Stimulated activated CD4-positive, alpha-beta T cell treated with anti-CD3 and anti-CD28 coated beads, Interleukin-4, amount 100 ng/mL, for 4 hours (primary cell): ENCODE measurements at places on chromosomes 6 and 20.

GRCh38 chr20:20969701-20970280 is 136.4 kb downstream of the LINC00237 start:
- no peak for DNase-seq

- DNase-seq, result no peak
Measured at GRCh38 chr20:54710341-54710740, 234.9 kb downstream of the DOK5 start.

- no peak for DNase-seq
Measured at GRCh38 chr6:76982476-76983199, 480.7 kb downstream of the HTR1B start.

DNA sequence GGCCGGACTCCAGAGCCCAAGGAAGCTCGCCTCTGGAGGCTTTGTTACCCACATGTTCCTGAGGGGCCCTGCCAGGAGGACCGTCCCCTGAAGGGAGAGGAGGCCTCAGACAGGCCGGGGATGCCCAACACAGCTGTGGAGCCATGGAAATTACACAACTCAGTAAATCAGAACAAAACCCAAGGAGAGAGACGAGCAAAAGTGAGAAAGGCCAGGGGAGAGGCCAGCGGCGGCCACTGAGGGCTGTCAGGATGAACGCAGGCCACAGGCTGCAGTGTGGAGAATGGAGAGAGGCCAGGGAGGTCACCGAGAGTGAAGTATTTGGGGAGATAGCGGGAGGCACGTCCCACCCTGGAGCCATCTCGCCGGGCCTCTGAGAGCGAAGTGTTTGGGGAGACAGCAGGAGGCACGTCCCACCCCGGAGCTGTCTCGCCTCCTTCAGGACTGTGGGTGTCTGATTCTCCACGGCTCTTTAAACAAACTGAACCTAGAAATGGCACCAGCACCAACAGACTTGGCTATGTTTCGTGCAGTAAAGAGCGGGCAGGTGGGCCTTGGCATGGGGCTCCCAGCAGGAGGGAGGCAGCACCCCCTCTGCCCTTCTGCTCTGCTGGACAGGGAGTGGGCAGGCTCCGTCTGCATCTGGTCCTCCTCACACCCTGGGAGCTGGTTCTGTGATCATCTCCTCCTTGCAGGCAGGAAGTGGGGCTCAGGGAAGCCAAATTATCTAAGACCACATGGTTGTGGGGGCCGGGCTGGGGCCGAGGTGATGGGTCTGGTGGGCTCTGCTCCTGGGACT is 91.0 kb downstream of the YTHDF1 start:
- no peak for DNase-seq

GRCh38 chr6:130412556-130413290 is 46.9 kb downstream of the TMEM200A start:
- DNase-seq, result no peak

DNA sequence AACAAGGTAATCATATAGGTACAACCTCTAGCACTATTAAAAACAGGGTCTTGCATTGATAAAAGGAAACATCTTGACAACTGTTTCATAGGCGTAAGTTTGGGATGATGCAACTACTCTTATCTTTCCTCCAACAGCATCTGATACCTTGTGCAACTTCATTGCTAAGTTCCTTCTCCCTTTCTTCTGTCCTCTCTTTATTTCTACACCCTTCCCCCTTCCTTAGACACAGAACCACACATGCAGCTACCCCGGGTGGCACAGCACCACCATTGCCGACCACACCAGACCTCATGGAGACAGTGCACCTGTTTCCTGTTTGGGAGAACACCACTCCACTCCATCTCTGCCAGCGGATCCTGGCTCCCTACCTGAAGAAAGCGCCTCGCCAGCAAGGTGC is 14.4 kb downstream of the MYB start:
- no peak for DNase-seq

- no peak for DNase-seq
Measured at GRCh38 chr20:46621492-46621891, 29.8 kb downstream of the SLC13A3 start.

DNA sequence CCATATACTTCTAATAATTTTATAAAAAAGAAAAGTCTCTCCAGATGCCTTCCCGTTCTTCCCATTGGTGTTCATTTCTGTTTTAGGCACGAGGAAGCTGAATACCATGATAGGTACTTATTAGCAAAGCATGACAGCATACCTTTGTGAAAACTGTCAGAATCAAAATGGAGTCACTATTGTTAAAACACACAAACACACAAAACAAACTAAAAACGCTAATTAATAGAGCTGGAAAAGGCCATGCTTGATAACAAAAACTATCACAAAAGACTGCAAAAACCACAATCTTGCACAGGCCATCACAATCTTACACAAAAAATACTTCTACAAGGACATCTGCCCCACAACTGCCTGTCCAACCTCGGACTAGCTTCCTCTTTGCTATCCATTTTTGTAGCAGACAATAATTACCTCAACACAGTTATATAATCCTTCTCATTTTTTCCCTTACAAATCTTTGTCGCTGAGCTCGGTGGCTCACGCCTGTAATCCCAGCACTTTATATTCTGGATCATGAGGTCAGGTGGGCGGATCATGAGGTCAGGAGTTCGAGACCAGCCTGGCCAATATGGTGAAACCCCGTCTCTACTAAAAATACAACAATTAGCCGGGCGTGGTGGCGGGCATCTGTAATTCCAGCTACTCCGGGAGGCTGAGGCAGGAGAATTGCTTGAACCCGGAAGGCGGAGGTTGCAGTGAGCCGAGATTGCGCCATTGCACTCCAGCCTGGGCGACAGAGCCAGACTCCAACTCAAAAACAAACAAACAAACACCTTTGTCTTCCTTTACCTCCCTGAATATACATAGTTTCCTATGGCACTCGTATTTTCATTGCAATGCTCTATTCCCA is 3.2 kb upstream of the ABT1 start:
- no peak for DNase-seq

- DNase-seq, result no peak
Measured at GRCh38 chr6:45677381-45678284, 299.9 kb upstream of the SUPT3H start.

DNA sequence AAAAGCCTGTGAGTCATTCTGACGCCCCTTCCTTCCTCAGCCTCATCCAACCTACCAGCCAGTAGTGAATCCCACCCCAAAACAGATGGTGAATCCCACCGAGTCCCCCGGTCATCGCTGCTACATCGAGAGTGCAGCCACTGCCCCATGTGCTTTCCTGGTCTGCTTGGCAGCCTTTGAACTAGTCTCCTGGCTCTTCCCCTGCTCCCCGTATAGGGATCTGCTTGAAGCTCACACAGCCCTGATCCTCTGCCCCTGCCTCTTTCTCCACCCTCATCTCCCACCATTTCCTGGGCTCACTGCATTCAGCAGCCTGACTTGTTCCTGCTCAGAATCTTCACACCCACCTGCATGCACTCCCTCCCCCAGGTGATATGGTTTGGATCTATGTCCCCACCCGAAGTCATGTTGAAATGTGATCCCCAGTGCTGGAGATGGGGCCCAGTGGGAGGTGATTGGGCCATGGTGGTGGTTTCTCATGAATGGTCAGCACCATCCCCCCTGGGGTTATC is 14.6 kb downstream of the SYNJ2 start:
- DNase-seq, result no peak

DNA sequence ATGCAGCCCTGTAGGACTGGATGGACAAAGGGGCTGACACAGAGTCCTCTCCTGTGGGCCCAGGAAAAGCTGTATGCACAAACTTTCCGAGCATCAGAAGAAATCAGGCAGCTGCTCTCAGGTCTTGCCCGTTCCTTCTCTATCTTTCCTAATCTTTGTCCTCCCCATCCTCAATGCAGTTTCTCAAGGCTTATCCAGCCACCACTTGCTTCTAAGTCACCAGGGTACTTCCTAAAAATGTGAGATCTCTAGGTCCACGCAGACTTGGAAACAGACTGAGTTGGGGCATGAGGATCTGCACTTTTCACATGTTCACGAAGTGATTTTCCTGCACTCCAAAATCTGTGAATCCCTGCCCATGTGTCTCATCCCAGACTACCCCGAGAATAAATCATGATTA is 394.5 kb upstream of the SLC35B3 start:
- DNase-seq, result no peak

DNA sequence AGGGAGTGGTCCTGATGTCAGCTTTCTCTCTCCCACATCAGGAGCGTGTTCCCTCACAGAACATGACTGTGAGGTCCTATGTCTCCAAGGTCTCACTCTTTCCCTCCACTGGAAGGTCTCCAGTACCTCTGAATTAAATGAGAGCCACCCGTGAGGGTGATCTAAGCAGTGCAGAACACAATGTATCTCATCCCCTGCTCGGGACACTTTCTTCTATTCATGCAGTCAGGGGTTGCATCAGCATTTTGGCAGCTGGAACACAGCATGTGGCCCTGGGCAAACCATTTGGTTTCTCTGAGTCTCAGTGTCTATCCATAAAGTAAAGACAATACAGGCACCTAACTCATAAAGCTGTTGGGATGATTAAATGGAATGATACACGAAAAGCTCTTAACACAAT is 34.2 kb downstream of the MAFB start:
- no peak for DNase-seq

GRCh38 chr20:45128099-45128498 is 3.8 kb upstream of the WFDC12 start:
- no peak for DNase-seq

- no peak for DNase-seq
Measured at GRCh38 chr6:89443658-89444057, 10.7 kb downstream of the ANKRD6 start.

GRCh38 chr6:127550403-127550802 is 26.6 kb upstream of the C6orf58 start:
- DNase-seq, result no peak

DNA sequence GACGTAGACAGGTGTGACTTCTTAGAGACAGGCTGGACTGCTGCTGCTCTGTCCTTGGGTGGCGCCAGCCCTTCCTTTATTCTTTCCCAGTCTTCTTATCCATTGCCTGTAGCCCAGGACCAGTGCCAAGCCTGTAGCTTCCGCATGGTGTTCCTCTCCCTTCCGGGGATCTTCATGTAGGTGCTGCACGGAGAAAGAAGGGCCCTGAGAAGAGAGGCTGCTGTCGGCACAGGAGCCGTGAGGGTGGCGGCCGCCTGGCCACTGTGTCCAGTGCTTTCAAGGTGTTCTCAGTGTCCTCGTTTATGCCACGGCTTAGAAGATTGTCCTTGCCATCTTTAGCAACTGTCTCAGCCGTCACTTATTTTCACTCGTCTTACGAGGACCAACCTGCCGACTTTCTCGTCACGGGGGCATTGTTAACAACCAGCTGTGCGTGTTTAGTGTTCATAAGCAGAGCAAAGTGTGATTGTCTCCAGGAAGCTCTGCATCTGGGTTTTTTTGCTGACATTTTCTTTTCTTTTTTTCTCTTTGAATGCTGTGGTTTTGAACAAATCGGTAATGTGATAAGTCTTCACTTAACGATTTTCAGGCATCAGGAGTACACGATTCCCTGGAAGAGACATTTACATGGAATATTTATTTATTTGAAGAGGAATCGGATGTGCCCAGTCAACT is 61.2 kb downstream of the PPP1R14C start:
- DNase-seq, result no peak

- no peak for DNase-seq
Measured at GRCh38 chr6:147214248-147215227, 10.3 kb downstream of the STXBP5 start.

DNA sequence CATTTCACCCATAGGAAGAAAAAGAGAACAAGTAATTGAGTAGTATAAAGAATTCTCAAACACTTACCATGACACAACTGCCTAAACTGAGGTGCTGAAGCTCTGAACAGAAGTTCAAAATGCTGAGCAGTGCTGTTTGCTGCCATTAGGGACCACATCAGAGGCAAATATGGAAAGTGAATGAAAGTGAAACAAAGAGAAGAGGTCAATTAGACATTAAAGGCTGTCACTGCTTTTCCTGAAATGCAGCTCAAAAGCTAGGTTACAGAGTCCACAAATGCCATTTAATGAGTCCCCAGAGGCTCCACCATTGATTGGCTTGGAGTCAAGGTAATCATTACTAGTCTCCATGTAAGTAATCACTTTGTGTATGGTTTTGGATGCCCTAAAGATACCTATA is 46.1 kb downstream of the POU3F2 start:
- no peak for DNase-seq

DNA sequence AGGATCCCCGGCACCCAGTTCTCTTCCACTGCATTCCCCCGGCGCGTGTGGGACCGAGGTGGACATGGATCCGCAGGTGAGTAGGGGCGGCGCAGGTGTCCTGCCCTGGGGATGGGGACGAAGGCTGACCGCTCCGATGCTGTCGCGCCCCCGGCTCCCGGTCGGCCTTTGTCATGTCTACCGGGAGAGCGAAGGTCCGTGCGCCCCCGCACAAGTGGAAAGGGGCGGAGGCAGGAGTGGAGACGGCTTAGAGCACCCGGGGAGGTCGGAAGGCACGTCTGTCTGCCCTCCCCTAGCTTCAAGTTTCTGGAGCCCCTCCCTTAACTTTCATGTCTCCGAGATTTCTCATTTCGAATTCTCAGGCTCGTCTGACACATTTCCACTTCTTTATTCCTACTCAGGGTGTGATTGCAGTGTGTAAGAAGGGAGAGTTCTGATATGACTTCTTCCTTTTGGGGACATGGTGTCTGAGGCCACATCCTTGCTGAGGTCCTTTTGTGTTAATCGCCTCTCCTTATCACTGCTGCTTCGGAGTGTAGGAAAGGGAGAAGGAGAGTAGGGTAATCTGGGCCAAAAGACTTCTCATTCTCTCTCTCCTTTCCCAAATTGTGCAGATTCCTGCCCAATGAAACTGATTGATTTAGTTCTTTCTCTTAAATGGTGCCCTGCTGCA is 435 bp downstream of the KIFC1 start:
- peak; percentile 22 for DNase-seq

DNA sequence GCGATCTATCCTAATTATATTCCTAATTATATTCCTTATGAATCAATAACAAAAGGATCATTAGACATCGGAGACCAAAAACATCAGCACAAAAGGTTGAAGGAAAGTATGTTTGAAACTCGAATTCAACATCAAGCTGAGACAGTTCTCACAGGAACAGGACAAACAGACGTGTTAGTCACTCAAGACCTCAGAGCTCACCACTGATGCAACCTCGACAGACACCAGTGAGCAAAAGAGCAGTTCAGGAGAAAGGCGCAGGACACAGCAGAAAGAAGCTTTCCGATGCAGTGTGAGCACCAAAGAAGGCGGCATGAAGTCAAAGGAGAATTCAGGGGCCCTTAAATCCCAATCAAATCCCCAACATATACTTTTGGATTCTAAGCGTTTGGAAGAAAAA is 6.3 kb upstream of the RAMACL start:
- DNase-seq, result no peak

DNA sequence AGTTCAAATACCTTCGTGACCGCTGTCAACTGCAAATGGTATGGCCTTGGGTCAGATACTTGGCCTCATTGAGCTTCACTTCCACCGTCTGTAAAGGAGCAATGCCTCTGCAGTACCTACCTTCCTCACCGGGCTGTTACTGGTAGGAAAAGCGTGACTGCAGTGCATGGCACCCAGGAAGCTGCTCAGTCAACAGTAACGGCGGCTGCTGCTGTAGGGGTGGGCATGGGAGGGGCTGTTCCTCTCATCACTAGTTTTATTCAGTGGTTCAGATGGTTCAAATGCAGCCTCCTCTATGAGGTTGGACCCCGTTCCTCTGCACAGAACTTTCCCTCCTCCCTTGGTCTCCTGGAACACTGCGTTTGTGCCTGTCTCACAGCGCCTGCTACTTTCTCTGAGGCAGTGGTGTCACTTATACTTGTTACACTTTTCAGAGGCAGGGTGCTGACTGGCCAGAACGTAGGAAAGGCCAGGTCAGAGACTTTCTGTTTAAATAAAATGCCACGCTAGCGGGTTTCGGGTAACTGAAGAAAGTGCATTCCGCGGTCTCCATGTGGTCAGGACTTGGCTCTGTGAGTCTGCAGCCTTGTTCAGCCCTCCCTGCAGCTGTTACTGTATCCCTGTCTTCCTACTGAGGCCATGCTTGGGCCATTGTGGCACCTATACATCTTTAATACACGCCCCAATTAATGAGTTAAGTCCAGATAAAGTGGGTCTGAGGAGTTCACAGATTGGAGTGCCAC is 279.6 kb downstream of the NRN1 start:
- no peak for DNase-seq
